ENCODE measurements at places on chromosomes 1 and 21. TPM values are rescaled to one million over a fixed set of nuclear protein-coding genes. Genes with fewer than 3 reads are reported as not detected.

Gene LRRC3
- total RNA-seq: 3.1 TPM

Gene PIK3R3
- 33.7 TPM for total RNA-seq

- no peak for DNase-seq
These were observed 37.4 kb upstream of the ZBTB40 start for GRCh38 chr1:22414244-22414751.

DNA sequence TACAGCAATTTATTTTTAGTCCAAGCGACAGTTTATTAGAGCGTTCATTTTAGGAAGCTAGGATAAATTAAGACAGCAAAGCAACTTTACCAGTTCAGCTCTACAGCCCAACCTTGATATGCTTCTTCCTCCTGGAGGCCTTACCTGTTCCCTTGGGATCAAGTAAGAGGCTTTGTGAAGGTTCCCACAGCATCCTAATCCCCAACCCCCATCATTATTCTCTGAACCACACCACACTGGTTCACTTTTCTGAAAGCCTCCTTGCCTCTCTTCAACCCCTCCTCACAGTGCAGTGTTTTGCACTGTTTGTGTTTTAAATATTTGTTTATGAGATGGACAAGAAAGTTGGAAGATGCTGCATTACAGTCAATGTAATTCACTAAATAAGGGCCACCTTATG, 126.3 kb upstream of the CXADR start:
- no peak for DNase-seq

- no peak for DNase-seq
These were observed 7.4 kb upstream of the EDEM3 start for GRCh38 chr1:184761969-184762485.

DNA sequence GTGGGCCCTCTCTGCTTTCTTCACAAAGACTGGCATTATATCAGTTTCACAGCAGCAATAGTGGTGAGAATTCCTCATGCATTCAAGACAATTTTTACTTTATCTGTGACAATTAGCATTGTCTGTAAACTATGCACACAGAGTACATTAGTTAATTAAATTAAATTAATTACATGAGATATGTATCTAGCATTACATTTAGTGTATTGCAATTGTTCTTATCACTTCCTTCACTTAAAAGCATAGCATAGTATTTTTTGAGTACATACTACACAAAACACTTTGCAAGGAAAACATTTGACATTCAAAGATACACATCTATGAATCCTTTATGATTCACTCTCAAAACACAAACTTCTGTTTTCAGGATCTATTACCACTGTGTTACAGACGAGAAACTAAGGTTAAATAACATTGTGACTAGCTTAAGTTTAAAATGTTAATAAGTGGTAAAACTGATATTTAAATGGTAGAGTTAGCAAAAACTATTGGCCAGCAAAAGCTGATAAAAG, 1542.6 kb downstream of the PLA2G4A start:
- no peak for DNase-seq

DNA sequence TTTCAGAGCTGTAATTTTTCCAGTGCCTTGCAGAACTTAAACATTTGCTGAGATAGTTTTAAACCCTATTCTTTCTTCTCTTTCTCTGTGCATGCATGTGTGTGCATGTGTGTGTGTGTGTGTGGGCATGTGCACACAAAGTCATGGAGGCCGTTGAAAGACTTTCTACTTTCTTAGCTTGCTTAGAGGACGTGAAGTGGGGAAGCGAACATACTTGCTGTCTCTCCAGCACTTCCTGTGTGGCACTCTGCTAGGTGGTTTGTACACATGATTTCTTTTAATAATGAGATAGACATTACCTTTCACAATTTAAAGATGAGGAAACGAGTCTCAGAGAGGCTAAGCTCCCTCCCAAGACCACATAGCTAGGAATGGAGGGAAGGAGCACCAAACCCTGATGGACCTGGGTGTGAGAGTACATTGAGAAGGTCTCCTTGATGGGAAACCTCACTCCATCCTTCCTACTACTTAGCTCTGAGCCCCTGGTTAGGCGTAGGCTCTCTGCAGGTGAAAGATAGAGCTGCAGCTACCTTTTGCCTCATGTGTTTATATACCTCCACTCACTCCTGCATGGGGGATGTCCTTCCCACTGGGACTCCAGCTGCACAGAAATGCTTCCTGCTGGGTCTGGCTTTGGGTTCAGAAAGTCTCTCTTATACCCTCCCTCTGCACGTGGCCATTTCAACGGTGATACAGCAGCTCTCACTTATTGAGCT, 101.9 kb upstream of the USP24 start:
- no peak for DNase-seq

GRCh38 chr1:165395478-165395877, 39.0 kb upstream of the LMX1A start:
- no peak for DNase-seq

DNA sequence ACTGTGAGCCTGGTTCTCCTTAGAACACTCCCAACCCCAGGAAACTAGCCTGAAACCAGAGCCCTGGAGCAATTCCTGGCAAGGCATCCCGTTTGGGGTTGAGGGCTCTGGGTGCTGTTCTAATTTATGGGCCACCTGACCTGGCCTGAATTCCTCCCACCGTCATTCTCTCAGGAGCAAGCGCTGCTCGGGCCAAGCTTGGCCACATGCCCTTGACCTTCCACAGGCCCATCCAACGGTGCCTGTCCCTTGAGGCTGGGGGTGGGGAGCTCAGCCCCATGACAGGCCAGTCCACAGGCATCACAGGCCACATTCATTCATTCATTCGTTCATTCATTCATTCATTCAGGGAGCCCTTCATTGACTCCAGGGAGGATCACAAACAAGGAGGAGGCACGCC, 5.3 kb downstream of the PADI2 start:
- DNase-seq: no peak

- DNase-seq: no peak
These were observed 224.9 kb upstream of the JUN start for GRCh38 chr1:59008599-59009347.

GRCh38 chr1:229334716-229335115, 8.1 kb downstream of the CCSAP start:
- no peak for DNase-seq

DNA sequence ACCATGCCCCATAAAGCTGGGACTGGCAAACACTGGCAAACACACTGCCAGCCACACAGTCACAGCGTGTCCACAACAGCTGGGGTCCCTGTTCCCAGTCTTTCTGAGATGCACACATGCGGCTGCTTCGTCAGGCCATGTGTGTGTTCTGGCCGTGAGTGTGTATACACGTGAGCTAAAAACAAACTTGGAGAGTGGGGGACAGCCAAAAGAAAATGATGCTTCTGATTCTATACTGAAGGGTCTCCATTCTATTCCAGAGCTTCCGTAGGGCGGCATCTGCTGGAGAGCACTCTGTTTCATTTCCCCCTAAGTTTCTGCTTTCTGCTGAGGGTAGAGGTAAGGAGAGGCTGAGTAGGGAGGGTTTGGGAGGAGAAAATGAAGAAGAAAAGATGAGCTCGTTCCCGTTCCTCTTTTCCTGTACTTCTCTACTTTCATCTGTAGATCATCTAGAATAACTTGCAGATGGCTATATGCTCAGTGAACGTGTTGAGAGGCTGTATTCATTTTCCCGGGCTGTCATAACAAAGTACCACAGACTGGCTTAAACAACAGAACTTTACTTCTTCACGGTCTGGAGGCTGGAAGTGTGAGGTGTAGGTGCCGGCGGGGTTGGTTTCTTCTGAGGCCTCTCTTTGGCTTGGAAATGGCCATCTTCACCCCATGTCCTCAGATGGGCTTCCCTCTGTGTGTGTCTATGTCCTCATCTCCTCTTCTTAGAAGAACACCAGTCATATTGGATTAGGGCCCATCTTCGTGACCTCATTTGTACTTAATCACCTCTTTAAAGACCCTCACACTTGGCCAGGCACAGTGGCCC, 151.6 kb downstream of the TOMM20 start:
- DNase-seq: no peak

DNA sequence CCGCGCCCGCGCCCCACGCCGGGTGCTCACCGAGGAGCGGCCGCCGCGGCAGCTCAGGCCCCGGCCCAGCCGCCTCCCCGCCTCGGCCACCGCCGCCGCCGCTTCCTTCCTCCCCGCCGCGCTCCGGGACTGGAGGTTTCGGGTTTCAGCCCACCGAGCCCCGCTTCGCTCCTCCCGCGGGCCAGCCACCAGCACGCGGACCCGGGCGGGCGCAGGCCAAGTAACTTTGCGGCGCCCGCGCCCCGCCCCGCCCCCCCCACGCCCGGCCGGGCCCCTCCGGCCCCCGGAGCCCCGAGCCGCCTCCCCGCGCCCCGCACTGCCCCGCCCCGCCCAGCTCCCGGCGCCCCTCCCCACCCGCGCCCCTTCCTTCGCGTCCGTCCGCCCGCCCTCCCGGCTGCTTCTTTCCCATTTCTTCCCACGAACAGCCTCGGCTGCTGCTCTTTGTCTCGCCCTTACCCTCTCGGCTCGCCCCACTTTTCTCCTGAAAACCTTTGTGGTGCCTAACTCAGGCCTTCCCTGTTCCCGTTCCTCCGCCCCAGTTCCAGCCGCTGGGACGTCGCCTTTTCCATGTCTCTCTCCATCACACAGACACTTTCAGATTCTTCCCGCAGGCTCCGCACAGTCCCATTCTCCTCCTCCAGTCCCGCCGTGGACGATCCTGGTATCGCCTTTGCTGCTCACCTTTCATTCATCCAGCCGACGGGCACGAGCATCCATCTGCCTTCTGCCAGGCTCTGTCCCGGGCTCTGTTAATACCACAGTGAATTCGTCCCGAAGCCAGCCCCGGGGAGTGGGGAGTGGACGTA, at the start of gene GPR161:
TSS of gene GPR161 (minus strand) at position 222 of the 806 bp plus-strand sequence. CDS start 32,080 bp downstream, outside the sequence.
- DNase-seq: no peak
